CD8-positive, alpha-beta memory T cell (primary cell): ENCODE measurements at places on chromosomes 7 and 10.

GRCh38 chr7:149369497-149369896, 91.4 kb downstream of the ZNF777 start:
- no peak for DNase-seq

GRCh38 chr7:91287371-91288084, 23.3 kb downstream of the FZD1 start:
- no peak for DNase-seq

DNA sequence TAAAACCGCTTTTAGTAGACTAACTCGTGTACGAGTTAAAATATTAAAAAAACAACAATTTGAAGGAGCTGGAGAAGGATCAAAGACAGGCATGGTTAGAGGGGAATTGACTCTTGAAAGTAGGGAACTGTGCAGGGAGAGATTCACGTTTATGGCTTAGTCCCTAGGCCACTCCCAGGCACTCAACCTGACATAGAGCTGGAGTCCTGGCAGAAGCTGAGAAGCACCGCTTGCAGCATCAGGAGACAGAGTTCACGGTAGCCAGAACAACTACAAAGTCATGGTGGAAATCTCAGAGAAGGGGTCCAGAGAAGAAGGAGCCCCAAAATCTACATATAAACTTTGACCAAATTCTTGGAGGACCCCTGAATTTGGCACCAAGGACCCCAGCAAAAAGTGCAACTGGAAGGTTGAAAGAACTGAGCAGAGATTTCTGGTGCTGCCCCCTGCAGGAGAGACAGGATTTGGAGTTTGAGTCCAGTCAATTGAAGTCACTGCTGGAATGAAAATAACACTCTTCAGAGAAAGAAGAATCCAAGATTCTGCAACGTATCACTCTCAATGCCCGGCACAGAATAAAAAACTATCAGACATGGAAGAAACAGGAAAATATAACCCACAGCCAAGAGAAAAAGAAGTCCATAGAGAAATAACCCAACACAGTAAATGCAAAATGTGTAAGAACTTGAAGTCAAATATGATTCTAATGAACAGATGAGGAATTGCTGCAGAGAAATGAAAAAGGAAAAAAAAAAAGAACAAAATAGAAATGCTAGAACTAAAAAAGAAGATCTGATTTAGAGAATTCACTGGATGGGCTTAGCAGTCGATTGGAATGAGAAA, 493.3 kb upstream of the PODXL start:
- no peak for DNase-seq

DNA sequence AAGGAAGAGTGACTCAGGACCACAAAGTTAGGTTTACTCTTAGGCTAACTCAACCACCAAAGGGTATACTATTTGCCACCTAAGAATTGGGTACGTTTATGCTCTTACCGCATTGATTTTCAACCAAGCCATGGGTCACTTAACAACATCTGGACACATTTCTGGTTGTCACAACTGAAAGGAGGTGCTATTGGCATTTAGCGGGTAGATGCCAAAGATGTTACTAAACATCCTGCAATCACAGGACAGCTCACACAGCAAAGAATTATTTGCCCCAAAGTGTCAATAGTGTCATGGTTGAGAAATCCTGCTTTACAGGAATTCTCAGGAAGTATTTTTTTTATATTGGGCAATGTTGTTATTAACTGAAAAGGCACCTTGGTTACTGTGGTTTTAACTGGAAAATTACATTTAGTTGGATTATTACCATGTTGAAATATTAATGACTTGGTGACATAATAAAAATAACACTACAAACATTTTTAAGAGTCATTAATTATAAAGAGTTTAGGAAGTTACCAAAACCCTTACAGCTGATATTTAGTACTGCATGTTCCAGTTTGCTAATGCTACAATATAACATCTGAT, 185.0 kb upstream of the TMEM196 start:
- no peak for DNase-seq

- DNase-seq, result no peak
Observed at GRCh38 chr7:107579554-107579884, 527 bp upstream of the BCAP29 start.

GRCh38 chr7:99008921-99009530, 130.7 kb downstream of the TRRAP start:
- DNase-seq, result no peak

- DNase-seq, result no peak
Observed at GRCh38 chr7:122833888-122834570, 52.2 kb downstream of the CADPS2 start.

DNA sequence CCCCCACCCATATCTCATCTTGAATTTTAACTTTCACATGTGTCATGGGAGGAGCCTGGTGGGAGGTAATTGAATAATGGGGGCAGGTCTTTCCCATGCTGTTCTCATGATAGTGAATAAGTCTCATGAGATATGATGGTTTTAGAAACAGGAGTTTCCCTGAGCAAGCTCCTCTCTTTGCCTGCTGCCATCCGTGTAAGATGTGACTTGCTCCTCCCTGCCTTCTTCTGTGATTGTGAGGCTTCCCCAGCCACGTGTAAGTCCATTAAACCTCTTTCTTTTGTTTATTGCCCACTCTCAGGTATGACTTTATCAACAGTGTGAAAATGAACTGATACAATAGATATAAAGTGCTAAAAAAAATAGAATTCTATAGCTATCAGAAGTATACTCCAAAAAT, 168.8 kb downstream of the CXCL12 start:
- no peak for DNase-seq

- no peak for DNase-seq
Observed at GRCh38 chr7:8051373-8051772, 82.8 kb downstream of the GLCCI1 start.

- no peak for DNase-seq
Observed at GRCh38 chr7:13725591-13725990, 263.9 kb downstream of the ETV1 start.

DNA sequence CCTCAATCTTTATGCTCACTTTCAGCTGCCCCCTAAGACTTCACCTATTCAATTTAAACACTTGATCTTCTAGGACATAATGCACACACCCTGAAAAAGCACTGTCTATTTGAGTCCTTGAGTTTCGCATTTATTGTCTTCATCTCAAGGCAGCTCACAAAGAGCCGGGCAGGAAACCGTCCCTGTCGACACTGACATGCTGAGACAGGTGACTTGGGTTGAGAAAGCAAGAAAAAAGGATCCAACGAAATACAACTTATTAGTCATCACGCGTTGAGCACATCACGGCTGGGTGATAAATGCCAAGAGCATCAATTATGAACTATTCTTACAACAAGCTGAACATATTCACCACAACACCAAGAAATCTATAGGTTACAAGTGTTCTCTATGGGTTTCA, 91.1 kb downstream of the CALN1 start:
- no peak for DNase-seq

GRCh38 chr10:44936314-44936975, 23.2 kb upstream of the RASSF4 start:
- DNase-seq, result no peak

DNA sequence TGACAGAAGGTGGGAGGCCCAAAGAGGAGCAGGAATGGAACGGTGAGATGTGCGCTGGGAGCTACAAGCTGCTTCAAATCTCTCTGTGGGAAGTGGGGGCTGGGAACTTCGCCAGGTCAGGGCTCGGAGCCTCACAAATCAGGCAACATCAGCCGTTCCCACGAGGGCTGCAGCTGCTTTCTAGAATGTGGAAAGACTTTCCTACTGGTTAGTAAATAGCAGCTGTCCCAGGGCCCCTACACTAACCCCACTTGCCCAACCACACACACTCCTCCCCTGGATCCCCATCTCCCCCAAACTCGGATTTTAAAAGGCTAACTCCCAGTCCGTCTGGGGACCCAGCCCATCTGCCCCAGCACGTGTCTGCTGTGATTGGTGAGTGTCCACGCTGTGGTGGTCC, 40.6 kb upstream of the PITRM1 start:
- no peak for DNase-seq

DNA sequence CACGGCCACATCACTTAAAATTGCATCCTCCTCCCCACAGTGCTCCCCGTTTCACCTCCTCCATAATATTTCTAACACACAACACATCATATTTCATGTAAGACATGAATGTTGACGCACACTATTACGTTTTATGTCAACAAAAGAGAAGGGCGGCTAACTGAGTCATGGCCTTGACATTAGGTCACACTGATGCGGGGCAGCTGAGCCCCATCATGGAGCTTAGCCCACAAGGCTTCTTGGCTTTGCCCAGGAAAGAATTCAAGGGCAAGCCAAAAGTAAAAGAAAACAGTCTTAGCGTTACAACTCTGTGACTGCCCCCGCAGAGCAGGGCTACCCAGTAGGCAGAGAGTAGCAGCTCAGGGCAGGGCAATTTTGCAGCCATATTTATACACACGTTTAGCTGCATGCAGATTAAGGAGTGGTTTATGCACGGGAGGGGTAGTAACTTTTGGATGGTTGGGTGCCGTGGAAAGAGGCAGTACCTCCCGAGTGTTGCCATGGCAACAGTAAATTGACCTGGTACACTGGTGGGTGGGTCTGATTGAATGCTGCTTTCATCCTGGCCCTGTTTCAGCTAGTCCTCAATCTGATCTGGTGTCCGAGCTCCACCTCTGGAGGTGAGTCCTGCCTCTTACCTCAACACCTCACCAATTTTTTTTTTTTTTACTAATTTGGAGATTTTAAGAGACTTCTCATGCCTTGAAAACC, 156.2 kb upstream of the FRMD4A start:
- DNase-seq, result no peak
